ENCODE measurements at places on chromosomes 13 and 19.

DNA sequence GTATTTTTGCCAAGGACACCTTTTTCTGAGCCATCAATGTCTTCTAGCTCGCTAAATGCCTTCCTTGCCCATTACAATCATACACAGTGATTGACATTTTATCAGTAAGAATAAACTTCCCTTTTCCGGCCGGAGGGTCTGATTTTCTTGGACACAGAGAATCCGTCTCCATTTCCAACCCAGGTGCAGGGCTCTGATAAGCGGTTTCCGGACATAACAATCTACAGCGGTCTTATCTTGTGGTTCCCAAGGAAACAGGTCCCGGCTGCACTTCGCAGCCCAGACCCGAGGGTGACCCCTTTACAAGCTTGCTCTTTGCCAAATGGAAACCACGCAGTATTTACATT, 5.1 kb upstream of the ZNF77 start:
- DNase-seq, result no peak

DNA sequence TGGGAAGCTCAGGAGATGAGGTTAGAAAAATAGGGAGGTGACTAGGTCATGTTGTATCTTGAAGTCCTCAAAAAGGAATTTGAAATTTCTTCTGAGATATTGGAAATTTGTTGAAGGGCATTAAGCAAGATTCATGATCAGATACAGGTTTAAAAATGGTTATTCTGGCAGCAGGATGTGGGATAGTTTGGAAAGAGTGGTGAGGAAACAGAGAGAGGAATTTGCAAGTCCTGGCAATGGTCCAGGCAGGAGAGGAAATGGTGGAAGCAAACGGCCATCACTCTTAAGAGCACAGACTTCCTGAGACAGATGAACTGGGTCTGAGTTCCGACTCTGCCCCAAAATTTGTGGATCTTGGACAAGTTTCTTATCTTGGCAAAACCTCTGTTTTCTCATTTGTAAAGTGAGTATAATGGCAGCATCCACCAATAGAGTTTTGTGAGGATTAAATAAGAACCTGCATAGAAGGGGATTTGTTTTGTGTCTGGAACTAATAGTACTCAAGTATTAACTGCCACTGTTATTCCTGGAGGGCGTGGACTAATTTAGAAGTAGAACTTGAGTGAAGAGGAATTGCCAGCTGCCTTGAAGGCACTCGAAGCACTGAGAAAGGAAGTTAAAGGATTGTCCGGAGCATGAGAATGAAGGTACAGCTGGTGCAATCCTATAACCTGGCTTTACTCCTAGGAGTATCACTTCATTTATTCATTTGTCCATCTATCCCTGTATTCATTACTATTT, 99.6 kb downstream of the CCNA1 start:
- no peak for DNase-seq

DNA sequence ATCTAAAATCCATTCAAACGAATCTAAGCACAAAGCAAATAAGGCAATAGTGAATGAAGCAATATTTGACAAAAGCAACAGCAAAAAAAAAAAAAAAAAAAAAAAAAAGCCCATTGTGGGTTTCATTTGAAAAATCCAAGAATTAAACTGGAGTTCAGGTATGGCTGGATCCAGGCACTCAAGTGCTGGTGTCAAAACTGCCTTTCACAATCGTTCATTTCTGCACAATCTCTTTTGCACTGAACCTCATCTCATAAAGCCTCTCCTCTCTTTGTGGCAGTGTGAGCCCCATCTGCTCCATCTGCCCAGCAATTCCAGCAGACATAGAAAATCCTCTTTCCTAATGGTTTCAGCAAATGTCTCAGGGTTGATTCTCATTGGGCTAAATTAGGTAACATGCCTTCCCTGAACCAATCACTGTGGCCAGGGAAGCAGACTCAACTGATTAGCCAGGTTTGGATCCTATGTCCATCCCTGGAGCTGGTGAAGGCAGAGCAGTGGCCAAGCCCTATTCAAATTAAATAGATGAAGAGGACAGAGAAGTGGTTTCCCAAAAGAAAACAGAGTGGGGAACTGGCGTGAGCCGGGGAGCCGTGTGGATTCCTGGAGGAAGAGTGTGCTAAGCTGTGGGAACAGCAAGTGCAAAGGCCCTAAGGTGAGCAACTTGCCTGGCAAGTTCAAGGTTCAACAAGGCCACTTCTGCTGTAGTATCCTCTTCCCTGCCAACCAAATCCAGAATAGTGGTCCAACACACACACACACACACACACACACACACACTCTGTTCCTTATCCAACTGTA, 1.2 kb upstream of the HIF3A start:
- no peak for DNase-seq

DNA sequence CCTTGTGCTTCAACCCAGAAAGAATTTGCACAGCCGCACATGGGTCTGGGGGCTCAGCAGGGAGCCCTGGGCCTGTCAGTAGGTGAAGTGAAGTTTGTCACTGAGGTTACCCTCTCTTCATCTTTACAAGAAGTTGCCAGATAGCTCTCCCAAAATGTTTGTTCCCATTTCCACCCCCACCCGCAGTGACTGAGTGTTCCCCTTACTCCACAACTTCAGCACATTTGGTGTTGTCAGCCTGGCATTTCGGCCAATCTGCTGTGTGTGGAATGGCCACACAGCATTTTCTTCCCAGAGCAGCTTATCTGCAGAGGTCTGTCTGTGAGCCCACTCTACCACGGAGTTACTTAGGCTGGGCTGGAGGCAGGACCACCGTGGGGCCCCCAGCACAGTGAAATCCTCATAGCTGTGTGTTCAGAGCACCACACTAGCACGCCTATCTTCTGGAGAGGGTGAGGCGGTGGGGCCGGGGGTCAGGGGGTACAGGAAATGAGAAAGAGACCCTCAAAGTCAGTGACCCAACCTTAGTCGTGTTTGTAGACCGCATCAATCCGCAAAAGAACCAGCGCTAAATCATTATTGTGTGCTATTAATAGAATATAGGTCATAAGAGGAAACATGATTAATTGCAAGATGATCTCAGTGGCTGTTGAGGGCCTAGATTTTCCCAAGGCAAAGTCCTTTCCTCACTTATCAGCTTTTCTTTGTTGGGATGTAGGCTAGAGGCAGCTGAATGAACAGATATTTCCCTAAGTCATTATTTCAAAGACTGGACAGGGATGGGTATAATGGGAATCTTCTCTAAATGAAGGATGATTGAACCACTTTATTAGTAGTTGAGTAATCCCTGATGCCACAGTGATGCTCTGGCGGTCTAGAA, 116.0 kb downstream of the SIPA1L3 start:
- no peak for DNase-seq

- DNase-seq, result no peak
Measured at GRCh38 chr13:40508767-40509342, 157.6 kb downstream of the FOXO1 start.

GRCh38 chr19:39637891-39638290, 17.8 kb upstream of the LGALS16 start:
- DNase-seq, result no peak

- no peak for DNase-seq
Measured at GRCh38 chr19:10991076-10991475, 30.2 kb downstream of the SMARCA4 start.

GRCh38 chr13:94217370-94217769, 262.1 kb downstream of the DCT start:
- no peak for DNase-seq

DNA sequence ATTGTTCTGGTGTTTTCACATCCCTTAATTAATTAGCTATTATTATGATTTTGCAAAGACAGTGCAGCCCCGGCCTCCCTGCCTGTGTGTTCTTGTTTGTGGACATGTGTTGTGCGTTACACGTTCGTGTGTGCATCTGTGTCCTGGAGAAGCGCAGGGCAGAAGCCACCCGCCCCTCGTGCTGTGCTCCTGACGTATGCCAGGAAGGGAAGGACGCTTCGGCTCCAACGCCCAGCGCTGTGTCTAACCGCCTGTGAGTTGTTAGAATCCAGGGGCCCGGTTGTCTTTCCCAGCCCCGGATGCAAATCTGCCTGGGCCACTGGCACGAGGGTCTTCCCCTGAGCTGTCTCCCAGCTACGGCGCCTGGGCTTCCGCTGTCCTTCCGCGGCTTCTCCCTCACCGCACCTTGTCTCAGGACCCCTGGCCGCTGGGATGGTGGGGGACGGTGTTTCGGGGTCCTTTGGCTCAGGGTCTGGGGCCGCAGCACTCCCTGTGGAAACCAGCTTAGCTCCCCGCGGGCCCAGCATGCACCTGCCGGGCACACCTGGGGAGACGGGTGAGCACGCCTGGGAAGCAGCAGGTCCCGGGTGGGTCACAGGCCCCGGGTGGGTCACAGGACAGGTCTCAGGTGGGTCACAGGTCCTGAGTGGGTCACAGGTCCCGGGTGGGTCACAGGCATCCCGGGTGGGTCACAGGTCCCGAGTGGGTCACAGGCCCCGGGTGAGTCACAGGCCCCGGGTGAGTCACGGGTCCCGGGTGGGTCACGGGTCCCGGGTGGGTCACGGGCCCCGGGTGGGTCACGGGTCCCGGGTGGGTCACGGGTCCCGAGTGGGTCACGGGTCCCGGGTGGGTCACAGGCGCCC, 51.5 kb downstream of the GAS6 start:
- no peak for DNase-seq

DNA sequence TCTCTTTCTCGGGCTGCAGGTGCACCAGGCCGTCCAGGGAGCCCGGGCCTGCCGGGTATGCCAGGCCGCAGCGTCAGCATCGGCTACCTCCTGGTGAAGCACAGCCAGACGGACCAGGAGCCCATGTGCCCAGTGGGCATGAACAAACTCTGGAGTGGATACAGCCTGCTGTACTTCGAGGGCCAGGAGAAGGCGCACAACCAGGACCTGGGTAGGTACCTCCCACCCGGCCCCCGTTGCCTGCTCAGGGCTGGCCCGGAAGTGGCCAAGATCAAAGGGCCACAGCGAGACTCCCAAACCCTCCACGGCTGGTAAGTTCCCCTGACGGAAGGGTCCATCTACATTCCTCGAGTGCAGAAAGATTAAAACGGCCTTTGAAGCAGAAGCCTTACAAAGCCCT, 55.1 kb downstream of the RAB20 start:
- DNase-seq, result no peak

GRCh38 chr19:40704491-40705361, 12.0 kb downstream of the COQ8B start:
- DNase-seq, result no peak

DNA sequence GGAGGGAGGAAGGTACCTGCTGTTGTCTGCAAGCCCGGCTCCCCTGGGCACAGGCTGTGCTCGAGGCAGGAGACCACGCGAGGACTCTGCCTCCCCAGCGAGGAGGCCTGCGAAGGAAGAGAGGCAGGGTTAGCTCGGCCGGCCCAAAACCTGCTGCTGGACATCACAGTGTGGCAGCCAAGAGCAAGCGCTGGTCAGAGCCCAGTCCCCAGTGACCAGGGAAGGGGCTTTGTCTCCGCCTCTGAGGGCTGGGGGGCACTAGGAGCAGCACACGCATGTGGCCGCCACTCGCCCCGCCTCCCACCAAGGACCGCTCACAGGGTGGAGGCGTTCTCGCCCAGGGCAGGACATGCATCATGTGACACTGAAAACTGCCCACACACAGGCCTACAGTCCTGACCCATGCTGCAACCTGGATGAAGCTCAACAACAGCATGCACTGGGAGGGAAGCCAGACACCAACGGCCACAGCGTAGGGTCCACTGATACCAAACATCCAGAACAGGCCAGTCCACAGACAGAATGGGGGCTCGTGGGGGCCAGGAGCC, 8.5 kb downstream of the MIER2 start:
- no peak for DNase-seq

- no peak for DNase-seq
Measured at GRCh38 chr13:39414339-39414738, 188.7 kb downstream of the LHFPL6 start.

DNA sequence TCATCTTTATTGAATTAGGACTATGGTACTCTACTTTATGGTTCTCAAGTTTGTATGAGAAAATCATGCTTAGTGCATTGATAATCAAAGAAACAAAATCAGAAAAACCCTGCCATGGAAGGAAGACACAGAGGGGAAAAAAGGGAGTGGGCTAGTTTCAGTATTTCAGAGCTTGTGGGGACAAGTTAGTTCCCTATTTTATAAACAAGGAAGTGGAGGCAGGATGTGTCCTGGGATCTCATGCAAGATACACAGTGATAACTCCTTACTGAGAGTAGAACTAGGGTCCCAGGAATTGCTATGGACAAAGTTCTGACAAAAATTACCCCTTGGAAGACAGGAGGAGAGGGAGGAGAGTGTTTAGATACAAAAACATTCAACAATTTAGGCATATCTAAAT, 1277.3 kb downstream of the UQCRFS1 start:
- DNase-seq, result no peak

- no peak for DNase-seq
Measured at GRCh38 chr19:49681830-49682229, 4.8 kb downstream of the PRMT1 start.

- DNase-seq, result no peak
Measured at GRCh38 chr13:53694814-53695532, 666.4 kb downstream of the OLFM4 start.

- no peak for DNase-seq
Measured at GRCh38 chr13:31998131-31998530, 33.4 kb upstream of the FRY start.

GRCh38 chr19:8334458-8335342, 8.4 kb downstream of the KANK3 start:
- DNase-seq, result no peak

DNA sequence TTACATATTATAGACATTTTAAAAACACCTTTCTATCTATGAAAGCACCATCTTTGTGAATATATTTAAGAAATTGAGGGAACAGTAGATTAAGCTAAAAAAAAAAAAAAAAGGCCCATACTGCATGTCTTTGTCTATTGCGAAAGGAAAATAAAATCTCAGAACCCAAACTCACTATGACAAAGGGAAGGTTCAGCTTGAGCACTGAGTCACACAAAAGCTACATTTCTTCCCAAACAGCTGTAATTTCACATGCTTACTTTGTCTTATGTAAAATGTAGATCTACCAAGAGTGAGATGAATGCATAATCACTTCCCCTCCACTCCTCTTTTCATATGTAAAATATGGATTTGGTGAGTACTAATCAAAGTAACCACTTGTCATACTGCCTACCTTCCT, 640.1 kb upstream of the KLF12 start:
- DNase-seq, result no peak

DNA sequence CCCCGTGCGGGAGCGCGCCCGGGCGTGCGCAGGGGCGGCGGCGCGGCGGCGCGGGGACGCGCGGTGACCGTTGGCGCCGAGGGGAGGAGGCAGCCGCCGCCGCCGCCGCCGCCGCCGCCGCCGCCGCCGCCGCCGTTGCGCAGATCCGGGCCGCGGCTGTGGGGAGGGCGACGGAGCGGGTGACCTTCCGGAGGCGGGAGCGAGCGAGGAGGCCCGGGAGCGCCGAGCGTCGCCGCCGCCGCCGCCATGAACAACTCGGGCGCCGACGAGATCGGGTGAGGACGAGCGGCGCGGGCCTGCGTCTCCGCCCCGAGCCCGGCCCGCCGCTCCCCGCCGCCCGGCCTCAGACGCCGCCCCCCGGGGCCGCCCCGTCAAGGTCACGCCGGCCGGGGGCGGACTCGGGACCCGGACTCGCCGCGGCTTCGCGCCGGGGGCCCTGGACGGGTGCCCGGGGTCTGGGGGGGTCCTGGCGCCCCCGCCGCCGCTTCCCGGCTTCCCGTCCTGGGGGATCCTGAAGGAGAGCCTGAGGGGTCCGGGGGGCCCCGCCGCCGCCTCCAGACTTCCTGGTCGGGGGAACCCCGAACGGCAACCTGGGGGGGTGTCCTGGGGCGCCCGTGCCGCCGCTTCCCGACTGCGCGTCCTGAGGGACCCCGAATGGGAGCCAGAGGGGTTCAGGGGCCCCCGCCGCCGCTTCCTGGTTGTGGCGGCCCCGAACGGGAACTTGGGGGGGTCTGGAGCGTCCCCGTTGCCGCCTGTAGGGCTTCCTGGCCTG, at the start of gene DAZAP1:
Gene DAZAP1, plus strand, starts transcription at position 59 of the 772 bp plus-strand sequence. Its CDS starts 188 bp downstream, at position 247.
- no peak for DNase-seq

GRCh38 chr13:44063881-44064280, 184.2 kb downstream of the LACC1 start:
- DNase-seq, result no peak

- DNase-seq, result no peak
Measured at GRCh38 chr13:81597101-81597500, 1256.2 kb upstream of the SPRY2 start.

Measured in esophagus squamous epithelium (tissue), 5 donors.